ENCODE measurements at places on chromosomes 1 and 21.

DNA sequence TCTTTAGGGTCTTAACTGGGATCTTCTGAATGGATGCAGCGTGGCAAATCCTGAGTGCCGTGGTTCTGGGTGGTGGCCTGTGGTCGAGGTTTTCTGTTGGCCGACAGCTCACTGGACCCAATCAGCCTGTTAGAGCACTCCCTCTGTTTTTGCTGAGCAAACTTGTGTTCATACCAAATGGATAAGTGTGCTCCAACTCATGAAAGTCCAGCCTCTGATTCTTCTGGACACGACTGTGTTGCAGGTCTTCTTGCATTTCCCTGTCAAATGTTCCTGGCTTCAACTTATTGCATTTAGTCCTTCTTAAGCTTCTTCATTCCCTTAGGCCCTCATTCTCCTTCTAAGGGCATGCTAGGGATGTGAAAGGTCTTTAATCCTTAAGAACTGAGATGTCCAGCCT, 63.7 kb downstream of the AJAP1 start:
- no peak for DNase-seq

DNA sequence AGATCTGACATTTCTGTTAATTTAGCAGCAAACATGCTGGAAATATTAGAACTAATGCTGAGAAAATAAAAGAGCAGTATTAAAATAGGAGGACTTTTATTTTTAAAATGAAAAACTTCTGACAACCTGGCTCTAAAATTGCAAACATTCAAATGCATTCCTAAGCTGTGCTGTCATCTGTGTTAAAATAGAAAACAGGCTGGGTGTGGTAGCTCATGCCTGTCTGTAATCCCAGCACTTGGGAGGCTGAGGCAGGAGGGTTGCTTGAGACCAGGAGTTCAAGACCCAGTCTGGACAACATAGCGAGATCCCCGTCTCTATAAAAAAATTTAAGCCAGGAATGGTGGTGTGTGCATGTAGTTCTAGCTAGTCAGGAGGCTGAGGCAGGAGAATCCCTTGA, 44.6 kb downstream of the MIGA1 start:
- DNase-seq: no peak

GRCh38 chr1:26158908-26159742, at the start of gene FAM110D:
Gene FAM110D, plus strand, starts transcription at chr1:26159079. Its CDS starts 2,213 bp downstream, at chr1:26161292.
- DNase-seq: no peak

DNA sequence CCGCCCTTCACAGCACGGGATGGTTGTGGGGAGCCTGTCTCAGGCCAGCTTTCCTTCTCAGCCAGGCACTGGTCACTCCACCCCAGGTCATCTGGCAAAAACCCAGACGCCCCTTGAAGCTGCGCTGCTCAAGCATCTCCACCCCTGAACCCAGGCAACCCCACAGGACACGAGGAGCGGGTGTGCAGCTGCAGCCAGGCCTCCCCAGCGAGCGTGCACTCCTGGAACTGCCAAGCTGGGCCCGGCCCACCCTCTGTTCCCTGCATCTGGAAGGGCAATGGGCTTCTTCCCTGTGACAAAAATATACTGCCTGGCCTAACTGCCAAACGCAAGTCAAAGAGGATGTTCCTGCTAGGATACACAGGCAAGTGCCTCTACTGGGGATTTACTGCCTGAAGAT, 39.7 kb downstream of the SLC66A1 start:
- DNase-seq: no peak

- no peak for DNase-seq
These were observed 27.5 kb downstream of the COA6 start for GRCh38 chr1:234400773-234401172.

DNA sequence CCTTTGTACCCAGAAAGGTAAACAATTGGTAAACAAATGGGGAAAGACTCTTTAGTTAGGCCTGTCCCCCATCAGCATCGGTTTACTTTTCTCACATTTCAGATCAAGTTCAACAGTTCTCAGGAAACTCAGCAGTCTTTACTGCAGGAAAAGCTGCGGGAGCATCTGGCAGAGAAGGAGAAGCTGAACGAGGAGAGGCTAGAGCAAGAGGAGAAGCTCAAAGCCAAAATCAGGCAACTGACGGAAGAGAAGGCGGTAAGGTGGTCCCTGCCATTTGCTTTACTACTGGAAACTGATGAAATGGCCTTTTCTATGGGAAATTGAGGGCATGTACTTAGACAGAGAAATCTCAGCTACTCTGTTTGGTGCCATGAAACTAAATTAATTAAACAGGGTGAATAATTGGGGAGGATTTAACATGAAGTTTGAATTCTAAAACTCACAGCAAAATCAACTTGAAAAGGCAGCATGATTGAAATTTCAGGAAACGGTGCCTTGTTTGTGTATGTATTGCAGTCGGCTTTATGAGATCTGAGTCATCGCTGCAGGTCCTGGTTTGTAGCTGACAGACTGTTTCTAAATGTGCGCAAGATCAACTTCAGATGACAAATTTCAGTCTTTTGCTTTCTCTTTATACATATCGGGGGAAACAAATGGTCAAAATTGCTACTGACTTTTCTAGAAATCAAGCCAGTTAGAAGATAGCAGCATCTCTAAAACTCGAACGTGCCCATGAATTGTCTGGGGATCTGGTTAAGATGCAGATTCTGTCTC, 67.9 kb upstream of the EFHD2 start:
- no peak for DNase-seq

DNA sequence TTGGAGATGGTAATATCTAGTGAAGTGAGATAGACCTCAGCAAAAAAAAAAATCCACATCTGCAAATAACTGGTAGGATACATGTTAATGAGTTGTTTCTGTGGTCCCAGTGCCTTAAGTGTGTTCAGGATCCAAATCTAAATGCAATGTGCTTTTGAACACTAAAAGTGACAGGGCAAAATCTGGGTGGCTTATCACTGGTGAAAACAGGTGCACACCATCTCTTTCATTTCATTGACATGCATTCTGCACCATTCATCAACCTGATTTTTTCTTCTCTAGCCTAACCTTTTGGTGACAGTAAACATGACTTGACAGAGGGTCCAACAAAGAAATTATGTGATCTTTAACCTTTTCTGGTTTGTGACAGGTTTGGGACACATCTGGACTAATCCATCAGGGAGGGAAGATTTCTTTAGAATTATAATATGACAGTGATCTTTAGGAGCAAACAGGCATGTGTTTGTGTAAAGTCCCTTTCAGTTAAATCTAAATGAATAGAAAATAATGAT, 201.6 kb upstream of the NEGR1 start:
- DNase-seq: no peak

- no peak for DNase-seq
These were observed 66.0 kb downstream of the XCL2 start for GRCh38 chr1:168477792-168478191.

- DNase-seq: no peak
These were observed 306.2 kb downstream of the TTLL7 start for GRCh38 chr1:83692524-83693381.

GRCh38 chr1:9362488-9362887, 69.8 kb downstream of the SPSB1 start:
- no peak for DNase-seq

GRCh38 chr1:35899941-35900340, 16.9 kb downstream of the AGO1 start:
- no peak for DNase-seq

- peak; percentile 54 for DNase-seq
These were observed 6.3 kb upstream of the PTP4A2 start for GRCh38 chr1:31944205-31945089.

- DNase-seq: no peak
These were observed 617.3 kb downstream of the MATN1 start for GRCh38 chr1:30106125-30106524.

GRCh38 chr21:42423197-42423675, 19.5 kb downstream of the UBASH3A start:
- DNase-seq: no peak

Measured in activated T-helper 1 cell treated with anti-CD3 and anti-CD28 coated beads, Interleukin-2, amount 50 U/mL, for 16 hours (primary cell).